SJSA1 (cell line): ENCODE measurements at places on chromosomes 7 and 10.

- DNase-seq, result no peak
Observed at GRCh38 chr10:86535132-86535882, 13.7 kb upstream of the WAPL start.

GRCh38 chr7:158252081-158252836 is 335.4 kb downstream of the PTPRN2 start:
- peak; percentile 36 for DNase-seq

DNA sequence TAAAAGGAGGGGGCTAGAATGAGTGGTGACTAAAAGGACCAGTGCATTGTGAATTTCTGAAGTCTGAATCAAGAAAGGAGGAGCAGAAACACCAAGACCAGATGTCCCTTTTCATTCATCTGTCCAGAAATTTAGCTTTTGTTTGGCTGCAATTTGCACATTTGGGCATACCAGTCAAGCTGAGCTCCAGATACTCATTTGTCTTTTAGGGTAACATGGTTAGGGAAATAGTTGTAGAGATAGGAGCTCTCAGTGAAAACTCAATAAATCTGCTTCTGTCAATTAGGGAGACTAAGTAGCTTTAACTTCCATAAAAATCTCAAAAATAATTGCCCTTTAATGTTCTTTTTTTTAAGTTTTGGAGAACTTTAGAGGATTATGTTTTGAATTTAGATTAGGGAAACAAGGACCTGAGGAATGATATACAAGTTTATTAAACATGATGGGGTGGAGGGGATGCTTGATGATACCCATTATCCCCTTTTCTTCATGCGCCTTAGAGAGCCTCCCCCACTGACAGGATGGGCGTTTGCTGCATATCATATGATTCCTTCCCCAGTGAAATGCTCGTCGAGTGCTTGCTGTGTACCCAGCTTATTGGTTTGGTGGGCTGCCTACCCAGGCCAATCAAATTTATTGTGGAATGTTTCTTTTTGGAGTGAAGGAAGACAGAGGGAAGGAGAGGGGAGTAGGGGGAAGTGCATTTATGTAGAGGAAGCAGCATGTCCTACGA is 50.7 kb upstream of the RPA3 start:
- DNase-seq, result no peak

GRCh38 chr7:19296617-19297016 is 151.4 kb upstream of the FERD3L start:
- no peak for DNase-seq

DNA sequence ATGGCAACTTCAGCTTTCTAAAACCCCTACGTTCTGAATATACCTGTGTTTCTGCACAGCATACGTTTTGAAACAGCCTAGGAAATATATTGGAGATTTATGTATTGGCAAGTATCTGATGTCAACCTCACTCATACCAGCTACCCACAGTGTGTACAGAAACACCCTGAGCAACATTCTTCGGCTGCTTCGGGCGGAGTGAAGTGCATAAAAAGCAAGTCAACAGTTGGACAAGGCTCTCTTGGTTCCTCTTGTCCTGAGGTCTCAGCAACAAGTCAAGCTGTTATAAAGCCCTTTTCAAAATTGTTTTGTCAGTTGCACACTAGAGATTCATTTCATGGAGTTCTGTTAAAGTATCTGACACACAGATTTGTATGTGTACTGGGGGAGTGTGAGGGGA is 40.0 kb upstream of the PAPSS2 start:
- DNase-seq, result no peak

DNA sequence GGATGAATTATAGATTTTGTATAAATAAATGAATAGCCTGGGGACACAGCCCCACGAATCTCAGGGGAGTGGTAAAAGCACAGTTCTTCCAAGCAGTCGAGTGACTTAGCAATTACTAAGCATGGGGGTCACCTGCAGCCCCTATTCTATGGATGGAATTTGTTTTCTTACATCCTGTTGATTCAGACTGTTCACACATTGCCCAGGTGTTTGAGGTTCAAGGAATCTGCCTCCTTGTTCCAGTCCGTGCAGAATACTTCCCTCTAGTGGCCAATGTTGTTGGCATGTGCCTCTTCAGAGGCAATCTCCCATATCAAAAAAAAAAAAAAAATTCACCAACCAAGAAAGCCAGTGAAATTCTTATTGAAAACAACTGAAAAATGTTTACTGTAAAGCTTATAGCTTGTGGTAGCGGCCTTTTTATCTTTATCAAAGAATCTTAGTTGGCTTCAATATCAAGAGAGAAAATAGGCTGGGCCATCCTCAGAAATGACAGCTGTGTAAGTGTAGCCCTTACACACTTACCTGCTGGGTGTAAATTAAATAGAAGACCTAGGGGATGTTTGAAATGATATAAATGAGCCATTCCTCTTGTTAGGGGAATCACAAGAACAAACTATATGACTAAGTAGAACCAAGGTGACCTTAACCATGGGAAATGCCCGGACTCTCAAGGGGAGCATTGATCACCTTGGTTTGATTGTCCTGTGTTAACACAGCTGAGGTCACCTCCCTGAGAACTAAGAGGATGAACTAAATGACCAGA is 7.8 kb downstream of the LIPM start:
- peak; percentile 21 for DNase-seq

- no peak for DNase-seq
Observed at GRCh38 chr10:22341190-22341925, 3.9 kb upstream of the SPAG6 start.

GRCh38 chr10:95458014-95458413 is 103.2 kb downstream of the SORBS1 start:
- DNase-seq, result no peak

DNA sequence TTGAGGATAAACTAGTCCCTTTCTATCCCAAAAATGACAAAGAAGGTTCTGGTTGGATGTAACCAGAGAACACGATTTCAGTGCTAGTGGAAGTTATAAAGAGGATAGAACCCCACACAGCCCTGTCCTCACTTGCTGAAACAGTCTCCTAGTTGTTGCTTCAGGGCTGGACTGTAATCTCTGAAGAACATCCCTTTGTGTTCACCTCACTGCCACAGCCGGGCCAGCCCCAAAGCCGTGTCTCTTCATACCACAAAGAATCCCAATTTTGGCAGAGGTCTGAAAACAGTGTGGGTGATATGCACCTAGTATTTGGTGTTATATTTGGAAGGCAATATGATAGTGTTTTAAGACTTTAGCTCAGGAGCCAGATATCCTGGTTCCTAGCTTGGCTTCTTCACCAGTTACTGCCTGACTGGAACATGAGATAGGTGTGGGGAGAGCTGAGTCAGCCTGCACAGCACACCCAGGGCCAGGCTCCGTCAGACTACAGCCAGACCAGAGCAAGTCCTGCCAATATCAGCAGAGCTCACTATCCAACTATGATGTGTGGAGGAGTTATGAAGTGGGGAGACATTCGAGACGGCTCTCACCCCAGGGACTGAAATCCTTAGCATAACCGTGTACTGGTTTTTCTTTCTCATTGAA is 21.2 kb downstream of the CYP3A4 start:
- no peak for DNase-seq

- DNase-seq, result no peak
Observed at GRCh38 chr10:110762109-110762848, 109.4 kb upstream of the PDCD4 start.

- no peak for DNase-seq
Observed at GRCh38 chr7:601595-602340, 82.1 kb upstream of the PDGFA start.

DNA sequence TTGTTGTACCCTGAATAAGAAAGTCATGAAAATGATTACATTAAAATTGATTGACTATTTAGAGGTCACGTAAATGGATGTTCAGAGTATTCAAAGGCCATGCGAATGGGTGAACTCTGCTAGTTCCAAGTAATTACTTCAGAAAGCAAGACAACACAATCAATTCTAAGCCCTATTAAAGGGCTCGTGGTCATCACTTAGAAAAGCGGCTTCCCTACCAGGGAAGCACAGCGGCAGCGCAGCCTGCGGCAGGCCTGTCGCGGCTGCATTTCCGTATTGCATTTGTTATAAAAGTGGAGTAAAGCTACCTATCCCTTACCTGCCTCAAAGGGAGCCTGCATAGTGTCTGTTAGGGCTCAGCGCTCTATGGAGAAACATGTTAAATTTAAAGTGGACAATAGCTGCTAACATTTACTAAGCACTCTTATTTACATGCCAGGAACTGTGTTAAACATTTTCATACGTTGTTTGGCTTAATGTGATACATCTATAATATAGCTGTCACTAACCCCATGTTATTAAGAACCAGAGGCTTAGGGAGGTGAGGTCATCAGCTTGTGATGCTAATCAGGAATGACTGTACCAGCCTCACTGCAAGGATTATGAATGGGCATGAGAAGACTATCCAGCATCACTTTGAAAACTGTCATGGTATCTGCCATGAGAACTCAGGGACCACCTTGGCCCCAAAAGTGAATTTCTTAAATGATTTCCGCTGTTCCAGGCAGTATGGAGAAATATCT is 187.5 kb downstream of the CELF2 start:
- no peak for DNase-seq

DNA sequence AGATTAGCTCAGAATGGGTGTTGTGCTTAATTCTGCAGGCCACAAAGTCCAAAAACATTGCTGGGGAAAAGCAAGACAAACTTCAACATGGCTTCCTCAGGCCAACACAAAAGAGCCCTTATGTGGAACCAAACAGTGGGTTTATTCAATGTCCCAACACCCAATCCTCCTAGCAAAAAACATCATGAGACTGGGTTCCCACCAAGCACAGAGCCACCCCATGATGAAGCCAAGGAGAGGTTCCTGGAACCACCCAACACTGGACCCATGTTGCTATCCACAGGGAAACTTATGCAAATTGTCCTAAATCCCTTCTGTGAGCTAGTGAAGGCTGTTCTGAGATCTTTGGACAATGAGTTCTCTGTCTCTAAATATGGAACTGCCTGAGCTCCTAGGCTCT is 24.0 kb downstream of the SLC25A13 start:
- DNase-seq, result no peak

GRCh38 chr10:58352956-58353610 is 18.3 kb downstream of the UBE2D1 start:
- DNase-seq, result no peak

- DNase-seq, result peak; percentile 72
Observed at GRCh38 chr10:90319188-90319914, 538.5 kb downstream of the HTR7 start.

DNA sequence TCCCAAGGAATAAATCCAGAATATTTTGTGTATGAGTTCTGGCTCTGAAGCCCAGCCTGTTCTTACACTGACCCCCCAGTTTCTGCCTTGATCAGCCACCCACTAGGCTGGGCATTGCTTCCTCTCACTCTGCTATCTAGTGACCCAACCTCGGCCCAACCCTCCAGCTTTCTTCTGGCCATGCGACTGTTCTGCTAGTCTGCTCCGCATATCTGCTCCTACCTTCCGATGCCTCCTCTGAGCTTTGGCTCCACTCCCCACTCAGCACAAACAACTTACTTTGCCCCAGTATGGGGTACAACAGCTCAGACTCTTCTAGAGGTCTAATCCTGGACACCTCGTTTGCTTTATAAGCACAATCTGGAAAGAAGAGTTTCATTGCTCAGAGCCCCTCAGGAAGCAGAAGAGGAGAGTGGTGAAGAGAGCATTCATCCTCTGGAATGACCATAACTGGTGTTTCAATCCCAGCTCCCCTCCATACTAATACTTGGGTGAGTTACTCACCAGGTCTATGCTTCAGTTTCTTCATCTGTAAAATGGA is 99.6 kb downstream of the NPSR1 start:
- DNase-seq, result no peak

DNA sequence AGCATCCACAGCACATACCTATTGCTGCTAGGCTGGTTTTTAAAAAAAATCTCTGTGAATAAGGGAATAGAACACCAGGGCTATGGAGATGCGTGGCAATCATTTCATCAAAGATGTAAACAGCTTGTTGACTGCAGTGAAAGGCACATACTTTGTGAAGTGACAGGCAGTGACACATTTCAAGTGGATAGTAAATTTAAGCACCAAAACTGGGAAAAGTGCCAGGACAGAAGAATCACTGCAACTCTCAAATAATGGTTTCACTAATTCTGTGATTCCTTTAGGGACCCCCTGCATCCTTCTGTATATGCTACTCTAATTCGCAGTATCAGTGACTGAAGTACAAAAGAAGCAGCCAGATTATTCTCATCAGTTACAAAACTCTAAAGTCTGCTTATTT is 145.2 kb upstream of the KLF14 start:
- DNase-seq, result no peak

GRCh38 chr10:8017277-8017676 is 37.2 kb upstream of the GATA3 start:
- DNase-seq, result no peak

DNA sequence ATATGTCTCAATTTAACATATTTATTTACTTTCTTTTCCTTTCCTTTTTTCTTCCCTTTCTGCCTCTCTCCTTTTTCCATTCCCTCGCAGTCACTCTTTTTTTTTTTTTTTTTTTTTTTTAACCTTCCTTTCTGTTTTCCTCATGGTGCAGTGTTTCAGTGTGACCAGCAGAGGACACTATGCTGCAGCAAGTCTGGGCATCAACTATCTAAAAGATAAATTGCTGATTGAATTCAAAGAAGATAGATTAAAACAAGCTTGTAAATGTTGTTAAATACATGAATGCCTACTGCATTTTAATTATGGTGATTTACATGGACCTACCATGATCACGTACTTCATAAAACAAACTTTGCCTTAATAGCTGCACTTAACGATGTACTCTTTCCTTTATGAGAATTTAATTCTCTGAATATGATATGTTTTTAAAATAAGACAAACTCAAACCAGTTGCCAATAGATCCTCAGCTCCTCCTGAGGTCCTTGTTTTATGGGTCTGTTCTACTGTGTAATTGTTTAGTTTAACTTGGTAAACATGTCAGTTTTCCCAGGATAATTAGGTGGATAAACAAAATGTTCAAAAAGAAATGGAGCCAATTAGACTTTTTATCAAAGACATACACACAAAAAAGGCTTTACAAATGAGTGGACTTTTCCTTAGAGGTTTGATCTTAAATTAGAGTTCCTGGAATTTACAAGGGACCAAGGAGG is 101.0 kb upstream of the AGR3 start:
- DNase-seq, result no peak

DNA sequence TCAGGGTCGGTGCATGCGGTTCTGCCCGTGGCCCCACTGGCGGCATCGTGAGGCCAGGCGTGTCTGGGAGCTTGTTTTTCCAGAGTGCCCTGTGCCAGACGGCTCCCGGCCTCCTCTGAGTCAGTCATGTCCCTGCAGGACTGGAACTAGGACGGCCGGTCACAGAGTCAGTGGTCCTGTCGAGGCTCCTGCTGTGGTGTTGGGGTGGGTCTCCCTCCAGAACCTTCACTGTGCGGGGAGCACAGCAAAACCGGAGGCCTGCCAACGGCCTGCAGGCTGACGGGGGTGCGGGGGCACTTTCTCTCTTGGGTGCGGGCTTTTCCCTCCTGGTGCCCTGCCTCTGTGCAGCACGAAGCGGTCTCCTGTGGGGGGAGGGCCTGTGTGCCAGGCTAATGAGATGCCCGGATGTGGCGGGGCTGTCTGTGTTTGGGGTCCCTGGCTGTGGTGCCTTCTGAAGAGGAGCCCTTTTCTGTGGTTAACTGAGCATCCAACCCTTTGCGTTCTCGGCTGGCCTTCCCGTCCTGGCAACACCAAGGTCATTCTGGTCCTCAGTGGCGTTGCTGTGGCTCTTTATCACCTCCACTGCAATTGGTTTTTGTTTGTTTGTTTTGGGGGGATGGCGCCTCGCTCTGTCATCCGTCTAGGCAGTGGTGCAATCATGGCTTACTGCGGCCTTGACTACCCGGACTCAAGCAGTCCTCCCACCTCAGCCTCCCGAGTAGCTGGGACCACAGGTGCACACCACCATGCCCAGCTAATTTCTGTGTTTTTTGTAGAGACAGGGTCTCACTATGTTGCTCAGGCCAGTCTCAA is 8.0 kb downstream of the GET4 start:
- DNase-seq, result no peak
